Caco-2 (cell line): ENCODE measurements at places on chromosomes 2 and 18.

- DNase-seq, result no peak
Observed at GRCh38 chr2:216404010-216404618, 8.2 kb upstream of the SMARCAL1 start.

- no peak for DNase-seq
Observed at GRCh38 chr2:8682719-8683667, 1.1 kb downstream of the ID2 start.

GRCh38 chr18:64097497-64097896 lies 51.4 kb downstream of the LINC00305 start:
- DNase-seq, result no peak

- DNase-seq, result no peak
Observed at GRCh38 chr2:197138506-197138905, 172.1 kb downstream of the ANKRD44 start.

- no peak for DNase-seq
Observed at GRCh38 chr18:6836331-6836730, 106.8 kb downstream of the ARHGAP28 start.

DNA sequence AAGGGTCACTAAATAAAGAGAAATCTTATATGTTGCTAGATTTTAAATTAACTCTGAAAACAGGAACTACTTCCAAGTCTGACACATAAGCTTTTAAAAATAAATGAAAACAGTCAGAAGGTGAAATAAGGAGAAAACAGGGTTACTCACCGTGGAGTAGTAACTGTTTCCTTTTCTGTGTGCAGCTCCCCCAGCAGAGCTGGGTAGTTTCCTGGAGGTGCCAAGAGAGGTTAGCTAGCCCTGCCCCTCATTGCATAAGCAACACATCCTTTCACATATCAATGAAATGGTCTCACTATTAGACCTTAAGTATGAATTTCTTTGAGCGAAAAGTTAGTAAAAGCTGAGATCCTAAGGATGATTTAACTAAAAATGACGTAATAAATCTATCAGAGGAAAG lies 54.0 kb upstream of the GPR75 start:
- no peak for DNase-seq

DNA sequence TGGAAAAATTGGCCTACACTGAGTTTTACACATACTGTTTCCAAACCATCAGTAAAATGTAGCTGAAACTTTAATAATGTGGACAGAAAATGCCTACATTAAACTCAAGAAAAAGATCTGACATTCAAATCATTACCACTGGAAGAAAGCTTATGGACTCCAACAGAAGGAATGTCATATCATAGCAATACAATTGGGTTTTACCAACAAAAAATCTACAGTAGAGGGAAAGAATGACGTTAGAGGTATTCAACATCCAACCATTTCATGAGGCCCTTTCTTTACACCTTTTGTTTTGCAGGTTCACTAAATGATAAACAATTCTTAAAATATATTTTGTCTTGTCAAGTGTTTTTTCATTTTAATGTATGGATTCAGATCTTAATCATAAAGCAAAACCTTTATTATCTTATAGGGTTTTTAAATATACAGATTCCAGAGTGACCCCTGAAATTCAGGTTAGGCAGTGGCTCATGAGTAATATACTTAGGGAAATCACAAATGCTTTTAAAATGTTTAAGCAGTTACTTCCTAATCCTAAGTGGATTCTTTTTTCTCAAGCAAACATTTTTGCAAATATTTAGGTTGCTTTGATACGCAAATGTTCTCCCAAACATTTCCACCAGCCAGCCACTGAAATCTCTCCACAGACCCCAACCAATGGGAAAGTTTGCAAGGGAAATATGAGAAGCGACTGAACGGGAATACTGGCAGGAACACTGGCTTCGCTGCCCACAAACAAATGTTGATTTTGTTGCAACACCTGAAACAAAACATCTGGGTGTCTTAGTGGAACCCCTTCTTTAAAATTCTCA lies 168.7 kb downstream of the TCF4 start:
- DNase-seq, result no peak

DNA sequence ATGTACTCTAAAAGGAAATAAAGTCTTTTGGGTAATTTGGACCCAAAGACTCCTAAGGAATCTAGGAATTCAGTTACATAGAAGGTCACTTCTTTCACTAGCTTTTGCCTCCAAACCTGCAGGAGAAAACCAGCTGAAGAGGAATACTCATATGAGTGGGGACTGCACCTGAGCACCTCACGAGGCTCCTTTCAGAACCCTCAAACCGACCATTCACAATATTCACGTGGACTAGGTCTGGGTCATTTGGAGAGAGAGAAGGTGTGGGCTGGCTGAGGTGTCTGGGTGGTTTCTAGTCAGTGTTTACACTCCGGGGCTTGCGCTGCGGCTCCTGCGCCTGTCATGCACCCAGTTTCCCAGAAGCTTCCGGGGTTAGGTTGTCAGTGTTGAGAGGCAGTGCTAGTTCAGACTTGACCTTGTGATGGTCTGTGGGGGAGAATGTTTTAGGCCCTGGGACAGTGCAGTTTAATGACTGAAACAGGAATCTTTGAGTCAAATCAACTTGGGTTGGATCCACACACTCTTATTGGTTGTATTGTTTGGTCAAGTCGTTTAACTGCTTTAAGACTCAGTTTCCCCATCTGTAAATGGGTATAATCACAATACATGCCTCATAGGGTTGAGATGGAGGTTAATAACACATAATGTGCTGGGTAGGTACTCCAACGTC lies 78.4 kb downstream of the LIMS1 start:
- DNase-seq, result no peak

DNA sequence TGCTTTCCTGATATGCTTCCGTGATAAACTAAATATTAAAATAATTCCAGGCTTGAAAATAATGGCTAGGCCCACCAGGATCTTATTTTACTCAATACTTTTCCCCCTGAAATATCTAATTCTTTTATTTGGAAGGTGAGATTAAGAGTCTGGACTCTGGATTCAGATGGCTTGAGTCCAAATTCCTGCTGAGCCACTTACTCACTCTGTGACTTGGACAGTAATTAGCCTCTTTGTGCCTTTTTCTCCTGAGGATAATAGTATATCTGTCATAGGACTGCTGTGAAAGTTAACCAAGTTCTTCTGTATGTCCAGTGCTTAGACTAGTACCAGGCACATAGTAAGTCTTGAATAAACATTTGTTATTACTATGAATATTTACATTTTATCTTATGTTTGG lies 127.3 kb upstream of the ERBB4 start:
- DNase-seq, result no peak

- no peak for DNase-seq
Observed at GRCh38 chr2:25822190-25823117, 55.8 kb downstream of the ASXL2 start.

- DNase-seq, result no peak
Observed at GRCh38 chr2:213022987-213023386, 128.4 kb downstream of the IKZF2 start.

- DNase-seq, result no peak
Observed at GRCh38 chr18:54608028-54608642, 17.1 kb downstream of the DYNAP start.

GRCh38 chr2:98153481-98153880 lies 66.5 kb downstream of the VWA3B start:
- DNase-seq, result no peak

DNA sequence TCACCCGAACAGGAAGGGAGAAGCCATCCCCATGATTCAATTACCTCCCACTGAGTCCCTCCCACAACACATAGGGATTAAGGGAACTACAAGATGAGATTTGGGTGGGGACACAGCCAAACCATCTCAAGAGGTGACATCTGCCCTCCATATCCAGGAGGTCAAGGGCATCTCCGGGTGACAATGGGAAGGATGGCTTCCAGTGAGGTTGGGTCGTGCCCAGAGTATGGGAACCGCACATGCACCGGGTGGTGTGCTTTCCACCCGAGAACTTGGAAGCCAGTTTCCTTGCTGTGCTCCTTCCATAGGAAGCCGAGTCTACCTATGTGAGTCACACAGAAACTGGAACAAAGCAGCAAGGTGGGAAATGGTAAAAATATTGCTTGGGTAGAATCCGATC lies 216.9 kb upstream of the SALL3 start:
- no peak for DNase-seq

DNA sequence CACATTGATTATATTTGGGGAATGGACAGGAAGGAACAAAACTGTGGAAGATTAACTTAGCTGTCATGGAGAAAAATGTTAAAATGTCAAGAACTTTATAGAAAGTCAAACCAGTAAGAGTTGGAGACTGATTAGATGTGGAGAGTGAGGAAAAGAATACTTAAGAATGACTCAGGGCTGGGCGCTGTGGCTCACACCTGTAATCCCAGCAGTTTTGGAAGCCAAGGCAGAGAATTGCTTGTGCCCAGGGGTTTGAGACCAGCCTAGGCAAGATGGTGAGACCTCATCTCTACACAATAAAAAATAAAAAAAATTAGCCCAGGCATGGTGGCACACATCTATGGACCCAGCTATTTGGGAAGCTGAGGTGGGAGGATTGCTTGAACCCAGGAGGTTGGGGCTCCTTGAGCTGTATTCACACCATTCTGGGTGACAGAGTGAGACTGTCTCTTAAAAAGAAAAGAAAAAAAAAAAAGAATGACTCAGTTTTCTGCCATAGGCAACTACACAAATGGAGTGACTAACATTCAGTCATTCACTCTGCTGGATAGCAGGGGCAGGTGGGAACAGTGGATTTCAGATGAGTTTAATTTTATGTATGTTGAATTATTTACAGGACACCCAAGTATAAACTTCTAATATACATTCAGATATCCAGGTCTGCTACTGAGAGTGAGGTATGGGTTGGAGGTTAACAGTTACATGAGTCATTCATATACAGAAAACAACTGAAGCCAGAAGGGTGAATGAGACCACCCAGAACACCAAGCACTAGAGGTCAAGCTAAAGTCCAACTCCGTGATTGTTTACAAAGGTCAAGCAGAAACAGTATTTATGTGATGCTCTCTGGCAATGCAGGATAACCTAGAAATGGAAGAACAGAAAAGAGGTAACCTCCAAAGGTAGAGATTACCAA lies 33.9 kb downstream of the ORC2 start:
- no peak for DNase-seq

- no peak for DNase-seq
Observed at GRCh38 chr2:142188562-142188961, 57.7 kb upstream of the LRP1B start.

DNA sequence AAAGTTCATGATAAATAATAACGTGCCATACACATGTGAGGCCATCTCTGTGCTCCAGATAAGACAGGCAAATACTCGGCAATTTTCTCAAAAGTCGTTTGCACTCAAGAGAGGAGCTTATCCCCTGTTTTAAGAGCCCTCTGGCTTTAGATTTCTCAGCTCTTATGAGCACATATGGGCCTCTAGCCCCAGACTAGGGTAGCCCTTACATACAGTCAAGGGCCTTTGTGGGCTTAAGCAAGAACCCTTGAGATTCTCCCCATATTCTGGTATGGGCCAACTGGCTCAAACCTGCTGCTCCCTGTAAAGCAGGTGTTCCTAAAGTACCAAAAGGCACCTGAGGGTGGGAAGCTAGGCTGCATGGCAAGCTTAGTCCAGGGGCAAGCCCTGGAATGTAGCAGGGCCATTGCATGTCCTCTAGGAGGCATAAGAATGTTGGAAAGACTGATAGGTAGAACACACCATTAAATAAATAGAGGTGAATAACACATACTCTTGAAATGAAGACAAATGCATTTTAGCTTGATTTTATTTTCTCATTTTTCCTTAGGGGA lies 66.1 kb downstream of the FASTKD2 start:
- DNase-seq, result no peak

DNA sequence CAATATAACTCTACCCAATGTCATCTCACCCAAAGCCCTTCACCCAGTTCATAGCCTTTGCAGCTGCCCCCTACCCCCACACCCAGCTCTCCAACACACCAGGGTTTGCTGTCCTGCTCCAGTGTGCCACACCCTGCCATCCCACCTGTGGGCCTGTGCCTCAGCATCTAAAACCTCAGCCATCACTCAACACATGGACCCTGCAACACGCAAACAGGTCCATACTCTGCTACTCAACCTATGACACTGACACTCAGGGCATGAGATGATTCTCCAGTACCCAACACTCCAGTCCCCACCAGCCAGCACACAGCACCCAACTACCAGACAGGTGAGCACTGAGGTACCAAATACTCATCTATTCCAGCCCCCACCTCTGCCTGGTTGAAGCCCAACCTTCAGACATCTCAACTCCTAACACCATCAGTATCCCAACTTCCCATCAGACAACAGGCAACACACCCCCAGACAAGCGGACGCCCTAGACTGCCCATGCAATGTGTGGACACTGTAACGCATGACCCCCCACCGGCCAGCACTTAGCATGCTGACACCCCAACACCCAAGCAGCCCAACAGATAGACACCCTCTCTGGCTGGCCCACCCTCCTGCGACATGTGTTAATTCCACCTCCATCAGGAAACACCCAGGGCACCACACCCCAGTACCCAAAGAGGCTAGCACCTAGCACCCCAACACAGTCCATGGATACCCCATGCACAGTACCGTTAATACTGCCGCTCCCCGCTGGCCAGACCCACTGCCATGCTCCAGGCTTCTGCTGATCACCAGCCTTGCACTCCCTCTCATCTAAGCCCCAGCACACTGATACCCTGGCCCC lies 25.0 kb downstream of the ZAP70 start:
- no peak for DNase-seq

DNA sequence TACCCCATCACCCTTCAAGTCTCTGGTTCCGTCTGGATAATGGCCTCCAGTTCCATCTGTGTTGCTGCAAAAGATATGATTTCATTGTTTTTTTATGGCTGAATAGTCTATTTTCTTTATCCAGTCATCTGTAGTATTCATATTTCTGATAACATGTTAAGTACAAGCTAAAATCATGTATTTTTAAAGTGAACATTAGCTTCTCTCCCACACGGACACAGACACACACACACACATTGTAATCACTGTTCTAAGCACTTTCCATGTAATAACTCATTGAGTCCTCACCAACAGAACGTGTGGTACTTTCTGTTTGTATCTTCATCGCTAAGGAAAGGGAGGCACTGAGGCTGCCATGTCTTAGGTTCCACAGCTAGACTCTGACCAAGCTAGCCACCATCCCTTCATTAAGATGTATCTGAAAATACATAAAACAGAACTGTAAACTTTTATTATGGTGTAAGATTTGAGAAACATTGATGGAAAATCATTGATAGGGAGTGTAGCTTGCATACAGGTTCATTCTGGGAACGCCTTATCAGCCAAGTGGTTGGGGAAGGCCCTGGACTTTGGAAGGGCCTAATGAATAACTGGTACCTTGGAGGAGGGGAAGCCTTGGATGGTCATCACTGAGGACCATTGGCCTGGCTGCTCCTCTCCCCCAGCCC lies 8.1 kb downstream of the NCK2 start:
- DNase-seq, result no peak

DNA sequence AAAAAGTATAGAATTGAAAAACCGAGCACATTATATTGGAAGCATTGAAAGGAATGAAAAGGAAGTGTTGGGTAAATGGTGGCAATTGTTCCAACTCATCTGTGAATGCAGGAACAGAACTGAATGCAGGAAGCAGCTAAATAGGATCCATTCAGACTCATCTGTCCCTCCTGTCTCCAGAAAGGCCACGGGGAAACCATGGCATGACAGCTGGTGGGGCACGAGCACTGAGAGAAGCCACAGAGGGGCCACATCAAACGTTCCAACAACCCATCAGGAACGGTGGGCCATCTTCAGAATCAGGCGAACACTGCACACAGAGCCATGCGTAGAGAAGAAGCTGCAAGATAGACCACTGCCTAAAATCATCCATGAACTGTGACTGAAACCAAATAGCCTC lies 138.5 kb upstream of the SLC35G4 start:
- DNase-seq, result no peak
